ENCODE measurements at places on chromosomes 4 and X. TPM values are rescaled to one million over a fixed set of nuclear protein-coding genes. Genes with fewer than 3 reads are reported as not detected.

Gene UGT2A1
- total RNA-seq, result not detected

DNA sequence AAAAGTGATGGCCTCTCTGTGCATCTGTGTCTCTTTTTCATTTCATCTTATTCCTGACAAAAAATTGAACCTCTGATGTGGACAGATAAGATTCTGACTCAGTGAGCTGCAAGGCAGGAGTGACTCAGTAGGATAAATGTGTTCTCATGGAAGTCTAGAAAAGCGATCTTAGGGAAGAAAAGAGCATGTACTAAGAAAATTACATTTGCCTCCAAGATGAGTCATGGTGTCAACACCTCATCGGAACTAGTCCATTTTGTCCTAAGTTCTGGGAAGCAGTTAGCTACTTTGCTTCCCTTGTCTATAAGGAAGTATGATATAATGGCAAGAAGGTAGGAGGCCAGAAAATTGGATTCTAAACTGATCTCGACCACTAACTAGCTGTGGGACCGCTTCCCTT lies 83.5 kb upstream of the AFF2 start:
- no peak for ATAC-seq

- ATAC-seq, result no peak
These were observed 333.3 kb downstream of the DCTD start for GRCh38 chr4:182583703-182584415.

Gene LRP2BP
- 1.1 TPM for total RNA-seq

DNA sequence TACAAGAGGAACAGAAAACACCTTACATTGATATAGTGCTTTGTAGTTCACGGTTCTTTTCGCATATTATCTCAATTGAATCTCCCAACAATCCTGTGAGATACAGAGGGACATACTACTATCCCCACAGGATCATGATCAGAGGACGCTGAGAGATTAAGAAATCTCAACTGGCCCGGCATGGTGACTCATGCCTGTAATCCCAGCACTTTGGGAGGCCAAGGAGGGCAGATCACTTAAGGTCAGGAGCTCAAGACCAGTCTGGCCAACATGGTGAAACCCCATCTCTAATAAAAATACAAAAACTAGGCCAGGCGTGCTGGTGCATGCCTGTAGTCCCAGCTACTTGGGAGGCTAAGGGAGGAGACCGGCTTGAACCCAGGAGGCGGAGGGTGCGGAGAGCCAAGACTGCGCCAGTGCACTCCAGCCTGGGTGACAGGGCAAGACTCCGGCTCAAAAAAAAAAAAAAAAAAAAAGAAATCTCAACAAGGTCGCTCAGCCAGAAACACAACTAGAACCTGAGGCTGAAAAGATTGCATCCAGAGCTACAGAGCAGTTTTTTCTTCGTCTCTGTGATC lies 7.4 kb downstream of the APOO start:
- ATAC-seq, result peak; percentile 53

Gene LINC00632
- total RNA-seq, result 18.2 TPM

DNA sequence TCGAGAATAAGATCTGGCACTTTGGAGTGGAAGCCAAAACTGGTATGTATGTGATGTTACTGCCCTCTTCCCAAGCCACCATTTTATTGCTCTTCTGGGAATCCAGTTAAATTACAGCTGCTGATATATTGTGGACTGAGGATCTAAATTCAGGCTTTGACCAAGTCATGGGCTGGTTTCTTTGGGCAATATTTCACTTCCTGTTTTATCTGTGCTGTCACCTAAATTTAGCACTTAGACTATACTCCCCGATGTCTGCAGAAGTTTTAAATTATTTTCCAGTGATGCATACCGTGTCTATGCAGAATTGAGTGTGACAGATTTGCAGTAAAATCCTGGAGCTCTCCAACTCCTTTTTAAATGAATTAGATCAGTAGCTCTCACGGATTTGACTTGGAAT lies 100.0 kb downstream of the TEX13A start:
- ATAC-seq, result no peak

DNA sequence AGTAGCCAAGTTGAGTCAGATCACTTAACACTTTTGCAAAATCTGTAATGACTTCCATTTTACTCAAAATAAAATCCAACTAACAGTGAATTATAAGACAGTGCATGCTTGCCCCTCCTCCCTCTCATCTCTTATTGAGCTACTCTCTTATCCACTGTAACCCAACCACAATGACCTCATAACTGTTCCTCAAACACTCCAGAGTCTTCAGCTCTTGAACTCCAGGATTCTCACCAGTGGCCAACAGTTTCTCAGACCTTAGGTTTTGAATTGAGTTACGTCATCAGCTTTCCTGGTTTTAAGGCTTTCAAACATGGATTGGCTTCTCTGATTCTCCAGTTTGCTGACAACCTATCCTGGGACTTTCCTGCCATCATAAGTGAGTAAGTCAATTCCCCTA lies 938.3 kb downstream of the RAB28 start:
- ATAC-seq, result no peak

- ATAC-seq, result no peak
These were observed 580.8 kb upstream of the FTHL17 start for GRCh38 chrX:31652650-31653049.

Gene SULT1B1
- total RNA-seq, result 0.27 TPM

- ATAC-seq, result peak; percentile 20
These were observed 77.2 kb upstream of the BCOR start for GRCh38 chrX:40174854-40175510.

Gene C1QTNF7
- total RNA-seq, result 37.4 TPM

DNA sequence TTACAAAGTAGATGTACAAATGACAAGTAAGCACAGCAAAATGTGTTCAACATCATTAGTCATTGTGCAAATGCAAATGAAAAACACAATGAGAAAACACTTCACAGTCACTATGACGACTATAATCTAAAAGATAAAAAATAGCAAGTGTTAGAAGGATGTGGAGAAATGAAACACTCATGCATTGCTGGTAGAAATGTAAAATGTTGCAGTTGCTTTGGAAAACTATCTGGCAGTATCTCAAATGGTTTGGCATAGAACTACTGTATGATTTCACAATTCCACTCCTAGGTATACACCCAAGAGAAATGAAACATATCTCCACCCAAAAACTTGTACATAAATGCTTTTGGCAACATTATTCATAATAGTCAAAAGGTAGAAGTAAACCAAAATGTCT lies 459.7 kb upstream of the TRAM1L1 start:
- ATAC-seq, result no peak

DNA sequence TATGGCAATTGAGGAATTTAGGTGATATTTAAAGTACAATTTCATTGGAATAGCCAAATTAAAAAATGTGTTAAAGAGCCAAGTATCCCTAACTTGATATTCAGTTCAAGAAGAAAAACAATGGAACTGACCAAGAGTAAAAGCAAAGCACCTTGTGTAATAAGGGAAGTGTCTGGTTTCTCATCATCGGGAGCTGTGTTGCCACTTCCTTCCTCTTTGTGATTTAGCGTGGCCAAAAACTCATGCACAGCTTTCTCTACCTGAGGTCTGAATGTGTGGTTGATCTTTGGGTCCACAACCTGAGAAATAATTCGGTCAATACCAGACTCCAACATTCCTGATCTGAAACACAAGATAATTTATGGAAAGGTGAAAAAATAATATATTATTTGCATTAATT lies 12.4 kb downstream of the BOD1L1 start:
- ATAC-seq, result no peak

DNA sequence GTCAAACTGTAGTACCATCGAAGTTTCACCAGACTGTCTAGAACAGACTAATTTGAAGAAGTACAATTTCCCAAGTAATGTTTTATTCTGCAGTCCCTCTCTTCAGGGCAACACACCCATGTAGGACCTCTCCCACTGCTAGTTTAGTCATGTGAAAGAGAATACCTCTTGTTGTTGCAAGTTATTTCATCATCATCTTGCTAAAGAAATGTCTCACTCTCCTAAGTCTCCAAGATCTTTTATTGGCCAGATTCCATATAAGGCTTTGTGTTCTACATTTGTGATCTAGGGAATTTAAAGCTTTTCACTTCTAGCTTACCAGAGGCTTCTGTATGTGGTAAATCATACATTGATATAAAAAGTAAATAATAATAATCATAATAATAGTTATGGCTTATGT lies 745.3 kb upstream of the MAGEB2 start:
- ATAC-seq, result no peak

DNA sequence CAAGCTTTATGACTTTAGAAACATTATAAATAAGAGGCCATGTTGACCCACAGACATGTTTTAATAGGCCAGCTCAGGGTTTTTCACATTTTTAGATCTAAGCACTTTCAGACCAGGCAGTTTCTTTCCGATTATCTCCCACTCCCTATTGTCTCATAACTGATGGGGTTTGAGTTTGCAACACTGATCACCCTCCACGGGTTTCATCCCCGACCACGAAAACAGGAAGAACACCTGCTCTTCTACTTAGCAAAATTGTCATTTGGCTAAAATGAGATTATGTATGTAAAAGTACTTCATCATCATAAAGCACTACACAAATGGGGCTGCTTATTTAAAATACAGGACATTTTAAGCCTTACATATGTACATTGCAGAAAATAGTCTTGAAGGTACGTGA lies 407.9 kb downstream of the HNRNPD start:
- no peak for ATAC-seq

DNA sequence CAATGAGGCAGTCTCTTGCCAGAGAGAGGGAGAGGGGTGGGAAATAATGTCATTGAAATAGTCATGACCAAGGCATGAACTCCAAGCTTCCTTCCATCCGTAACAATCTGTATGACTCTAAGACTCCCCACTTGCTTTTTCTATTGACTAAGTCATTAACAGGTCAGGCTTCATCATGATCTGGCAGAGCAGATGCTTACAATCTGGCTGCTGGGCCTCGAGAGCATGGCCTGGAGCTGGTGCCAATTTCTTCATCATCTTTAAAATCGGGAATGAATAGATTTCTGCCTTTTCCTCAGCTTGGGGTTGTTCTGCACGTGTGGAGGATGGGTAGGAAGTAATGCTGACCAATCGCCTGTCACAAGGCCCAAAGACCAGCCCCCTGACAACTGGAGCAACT lies 280.6 kb upstream of the CLNK start:
- ATAC-seq, result no peak

DNA sequence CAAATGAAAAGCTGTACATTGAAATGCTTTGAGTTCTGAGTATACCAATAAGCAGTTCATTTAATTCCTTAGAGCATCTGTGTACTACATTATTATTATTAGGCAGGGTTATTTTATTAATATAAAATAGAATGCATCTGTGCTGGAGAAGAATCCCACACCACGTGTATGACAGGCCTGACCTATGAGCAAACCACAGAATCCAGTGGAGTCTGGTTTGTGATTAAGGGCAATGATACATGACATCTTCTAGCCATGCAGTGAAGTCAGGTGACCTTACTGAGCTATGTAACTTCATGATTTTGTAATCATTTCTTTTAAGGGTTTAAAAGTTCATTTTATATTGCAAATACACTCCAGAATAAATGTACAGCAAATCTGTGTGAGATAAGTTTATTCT lies 1165.0 kb upstream of the TENM3 start:
- no peak for ATAC-seq

DNA sequence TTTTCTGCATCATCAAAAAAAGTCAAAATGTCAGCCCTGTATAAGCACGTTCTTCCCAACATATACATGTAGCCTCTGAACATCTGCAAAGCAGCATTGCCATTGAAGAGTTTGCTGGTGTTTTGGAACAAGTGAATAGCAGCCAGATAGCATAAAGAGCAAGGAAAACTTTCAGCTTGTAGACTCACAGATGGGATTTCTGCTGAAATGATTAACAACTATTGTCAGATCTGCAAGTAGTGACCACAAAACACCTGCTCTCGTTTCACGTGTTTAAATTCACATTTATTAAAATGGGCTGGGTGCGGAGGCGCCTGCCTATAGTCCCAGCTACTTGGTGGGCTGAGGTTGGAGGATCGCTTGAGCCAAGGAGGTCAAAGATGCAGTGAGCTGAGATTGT lies 123.7 kb downstream of the SPRY1 start:
- ATAC-seq, result no peak

Gene EVC
- 53.7 TPM for total RNA-seq

DNA sequence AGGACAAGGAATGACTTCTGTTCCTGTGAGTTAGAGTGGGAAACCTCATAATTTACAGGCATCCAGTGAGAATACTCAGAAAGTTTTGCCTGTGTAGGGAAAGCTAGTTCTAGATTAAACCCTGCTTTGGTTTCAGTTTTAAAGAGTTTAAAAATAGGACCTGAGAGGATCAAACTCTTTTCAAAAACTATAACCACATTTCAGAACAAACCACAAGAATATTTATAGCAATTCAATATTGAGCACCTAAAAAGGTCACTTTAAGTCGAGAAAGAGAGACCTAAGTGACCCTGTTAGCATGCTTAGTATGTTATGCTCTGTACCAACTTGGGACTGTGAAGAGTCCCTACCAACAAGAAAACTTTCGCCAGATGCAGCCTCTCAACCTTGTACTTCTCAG lies 17.4 kb upstream of the PWWP3B start:
- no peak for ATAC-seq

DNA sequence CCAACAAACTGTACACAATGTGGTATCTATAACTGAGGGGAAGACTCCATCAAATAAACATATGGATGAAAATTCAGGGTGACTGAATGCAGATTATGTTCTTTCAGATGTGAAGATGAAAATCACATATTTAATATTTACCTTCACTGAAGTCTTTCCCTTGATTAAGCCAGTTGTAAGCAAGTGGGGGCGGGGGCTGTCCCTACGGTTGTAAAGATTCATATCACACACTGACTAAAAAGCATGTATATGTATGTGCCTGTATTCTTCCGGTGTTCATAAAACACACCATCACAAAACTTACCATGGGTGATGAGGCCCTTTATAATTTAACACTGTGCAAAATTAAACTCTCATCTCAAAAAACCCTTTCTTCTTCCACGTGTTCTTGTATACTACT lies 1.3 kb downstream of the TAB3 start:
- no peak for ATAC-seq

GRCh38 chr4:78602334-78602733 lies 50.8 kb downstream of the ANXA3 start:
- ATAC-seq, result no peak

Gene SLC7A11
- 0.19 TPM for total RNA-seq

DNA sequence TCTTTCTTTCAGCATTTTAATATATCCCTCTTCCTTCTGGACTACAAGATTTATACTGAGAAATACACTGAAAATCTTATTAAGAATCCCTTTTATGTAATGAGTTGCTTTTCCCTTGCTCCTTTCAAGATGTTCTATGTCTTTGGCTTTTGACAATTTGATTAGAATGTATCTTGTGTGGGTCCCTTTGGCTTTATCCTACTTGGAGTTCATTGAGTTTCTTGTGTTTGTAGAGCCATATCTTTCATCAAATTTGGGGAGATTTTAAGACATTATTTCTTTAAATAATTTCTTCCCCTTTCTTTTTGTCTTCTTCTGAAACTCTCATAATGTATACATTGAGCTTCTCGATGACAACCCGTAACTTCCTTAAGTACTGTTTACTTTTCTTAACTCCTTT lies 739.9 kb upstream of the AMOT start:
- no peak for ATAC-seq

DNA sequence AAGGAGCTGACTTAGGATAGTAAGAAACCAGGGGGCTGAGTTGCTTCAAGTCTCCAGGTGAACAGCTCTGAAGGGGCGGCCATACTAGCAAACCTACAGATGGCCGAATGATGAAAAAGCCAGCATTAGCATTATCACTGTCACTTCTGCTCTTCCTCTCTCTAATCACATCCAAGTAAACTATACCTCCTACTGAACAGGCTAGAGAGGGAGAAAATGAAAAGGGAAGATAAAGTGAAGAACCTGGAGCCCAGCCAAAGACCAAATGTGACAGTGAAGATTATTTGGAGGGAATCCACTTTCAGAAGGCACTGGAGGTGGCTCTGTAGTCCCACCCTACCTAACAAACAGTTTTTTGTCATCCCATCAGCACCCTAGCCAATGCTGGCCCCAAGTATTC lies 50.4 kb upstream of the PRPS1 start:
- no peak for ATAC-seq

GRCh38 chrX:24178441-24178840 lies 28.9 kb downstream of the ZFX start:
- ATAC-seq, result no peak
